A673 (cell line): ENCODE measurements at places on chromosomes 12 and 14. TPM values are rescaled to one million over a fixed set of nuclear protein-coding genes. Genes with fewer than 3 reads are reported as not detected.

- DNase-seq, result no peak
These were observed 13.7 kb downstream of the ATG2B start for GRCh38 chr14:96349286-96350075.

- no peak for DNase-seq
These were observed 45.3 kb downstream of the DGLUCY start for GRCh38 chr14:91159182-91159581.

DNA sequence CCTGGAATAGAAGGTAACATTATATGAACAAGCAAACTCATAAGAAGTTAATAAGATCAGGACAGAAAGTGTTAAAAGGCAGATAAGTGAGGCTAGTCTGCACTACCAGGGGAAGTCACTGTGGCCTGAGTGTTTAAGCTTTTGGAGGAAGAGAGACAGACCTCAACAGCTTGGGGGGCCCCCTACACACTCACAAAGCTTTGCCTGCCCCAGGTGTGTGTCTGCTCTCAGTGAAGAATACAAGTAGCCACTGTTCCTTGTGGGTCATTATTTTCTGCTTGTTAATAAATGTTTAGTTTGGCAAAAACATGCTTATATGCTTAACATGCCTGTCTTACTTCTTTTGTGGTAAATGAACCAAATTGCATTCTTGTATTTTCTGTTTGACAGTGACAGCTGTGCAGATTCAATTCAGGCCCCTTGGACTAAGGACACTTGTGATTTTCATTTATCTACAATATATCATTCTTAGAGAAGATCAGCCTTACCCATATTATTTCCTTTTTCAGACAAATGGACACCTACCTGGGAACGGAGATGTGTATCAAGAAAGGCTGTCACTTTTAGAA is 50.7 kb upstream of the C12orf71 start:
- no peak for DNase-seq

The GPHB5 gene
- not detected in 2 replicates for total RNA-seq

The TAS2R7 gene
- not detected in 2 replicates for total RNA-seq
